RCC 7860 (cell line): ENCODE measurements at places on chromosomes 3 and 15.

DNA sequence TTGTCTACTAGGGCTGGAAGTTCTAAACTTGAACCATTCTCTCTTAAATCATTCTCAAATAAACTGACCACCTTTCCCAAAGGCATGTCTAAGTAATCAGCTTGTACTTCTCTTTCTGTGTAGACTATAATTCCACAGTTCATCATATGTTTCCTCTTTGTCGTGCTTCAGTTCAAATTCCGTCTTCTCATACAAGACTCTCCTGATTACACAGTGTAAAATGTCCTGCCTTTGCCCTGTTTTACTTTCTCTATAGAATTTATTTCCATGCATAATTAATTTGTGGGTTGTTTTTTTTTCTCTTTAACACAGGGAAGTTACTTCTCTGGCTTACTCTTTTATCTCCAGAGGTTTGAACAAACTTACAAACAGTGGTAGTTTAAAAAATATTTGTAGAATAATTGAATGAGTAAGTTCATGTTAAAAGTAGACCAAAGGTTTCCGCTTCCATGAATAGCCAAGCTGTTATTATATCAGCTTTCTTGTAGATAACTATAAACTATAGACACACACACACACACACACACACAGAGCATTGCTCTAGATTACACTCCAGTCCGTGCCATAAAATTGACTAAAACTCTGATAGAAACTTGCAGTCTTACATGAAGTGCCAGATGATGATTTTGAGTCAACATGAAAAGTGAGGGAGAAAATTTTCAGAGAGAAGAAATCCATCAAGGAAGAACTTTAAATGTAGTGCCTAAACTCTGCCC lies 119.0 kb downstream of the SUCNR1 start:
- DNase-seq = no peak

GRCh38 chr3:185460309-185460708 lies 38.5 kb downstream of the TMEM41A start:
- DNase-seq = no peak

DNA sequence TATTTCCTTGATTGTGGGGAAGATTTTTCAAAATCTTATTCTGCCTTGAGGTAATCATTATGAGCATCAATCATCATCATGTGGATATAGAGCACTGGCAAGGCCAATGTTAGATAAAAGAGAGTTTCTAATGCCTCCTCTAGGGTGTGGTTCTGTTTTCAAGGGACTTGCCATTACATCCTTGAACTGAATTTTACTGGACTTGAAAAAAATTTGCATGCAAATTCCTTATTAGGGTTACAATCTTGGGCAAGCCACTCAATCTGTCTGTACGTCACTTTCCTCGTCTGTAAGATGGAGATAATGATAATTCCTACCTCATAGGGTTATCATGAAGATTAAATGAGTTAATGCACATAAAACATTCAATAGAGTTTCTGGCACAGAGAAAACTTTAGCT lies 156.2 kb upstream of the WNT5A start:
- no peak for DNase-seq

DNA sequence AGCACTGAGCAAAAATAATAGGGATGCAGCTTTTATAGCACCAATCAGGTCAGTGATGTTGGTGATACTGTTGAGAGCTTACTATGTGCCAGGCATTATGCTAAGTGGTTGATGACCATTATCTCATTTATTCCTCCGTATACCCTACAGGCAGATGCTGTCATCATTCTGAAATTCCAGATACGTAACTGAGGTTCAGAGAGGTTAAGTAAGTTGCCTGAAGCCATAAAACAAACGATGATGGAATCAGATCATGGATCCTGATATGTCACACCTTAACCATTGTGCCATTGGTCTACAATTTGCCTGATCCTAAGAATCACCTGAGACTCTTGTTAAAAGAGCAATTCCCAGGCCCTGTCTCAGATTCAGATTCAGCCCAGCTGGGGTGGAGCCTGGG lies 49.5 kb downstream of the ST6GAL1 start:
- no peak for DNase-seq

- DNase-seq = no peak
These were observed 241.6 kb downstream of the ZNF621 start for GRCh38 chr3:40766396-40766795.

DNA sequence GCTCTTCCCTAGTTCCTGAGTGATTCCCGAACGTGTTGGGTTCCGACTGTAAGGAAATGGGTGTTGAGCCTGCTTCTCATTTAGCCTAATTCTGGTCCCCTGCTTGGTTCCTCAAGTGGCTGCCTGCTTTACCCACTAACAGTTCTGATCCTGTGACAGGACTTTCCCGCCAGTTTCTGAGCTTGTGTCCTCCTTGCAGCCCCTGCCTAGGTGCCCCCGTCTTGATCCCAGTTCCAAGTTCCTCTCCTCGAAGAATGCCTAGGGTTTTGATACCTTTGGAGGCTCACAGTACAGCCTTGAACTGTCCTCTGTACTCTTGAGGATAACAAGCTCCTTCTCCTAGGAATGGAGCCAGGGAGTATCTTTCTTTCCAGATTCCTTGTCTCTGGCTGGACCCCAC lies 12.0 kb upstream of the RASGRF1 start:
- DNase-seq = no peak

- no peak for DNase-seq
These were observed 42.7 kb downstream of the FAM174B start for GRCh38 chr15:92612891-92613290.

DNA sequence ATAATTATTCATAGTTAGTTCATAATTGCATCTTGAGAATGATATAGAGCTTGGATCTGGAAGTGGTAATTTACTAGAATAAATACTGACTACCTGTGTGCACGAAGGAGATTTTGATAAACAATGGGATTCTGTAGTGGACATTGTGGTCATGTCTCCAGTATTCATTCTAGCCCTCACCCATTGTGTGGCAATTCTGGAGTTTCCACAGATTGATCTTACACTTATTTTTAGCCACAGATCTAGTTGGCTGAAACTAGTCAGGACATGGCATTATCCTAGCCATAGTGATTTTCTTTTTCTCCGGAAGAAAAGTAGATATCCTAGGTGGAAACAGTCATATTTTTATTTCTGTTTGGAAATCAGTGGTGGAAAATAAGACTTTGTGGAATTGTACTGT lies 833.1 kb downstream of the NAALADL2 start:
- no peak for DNase-seq

DNA sequence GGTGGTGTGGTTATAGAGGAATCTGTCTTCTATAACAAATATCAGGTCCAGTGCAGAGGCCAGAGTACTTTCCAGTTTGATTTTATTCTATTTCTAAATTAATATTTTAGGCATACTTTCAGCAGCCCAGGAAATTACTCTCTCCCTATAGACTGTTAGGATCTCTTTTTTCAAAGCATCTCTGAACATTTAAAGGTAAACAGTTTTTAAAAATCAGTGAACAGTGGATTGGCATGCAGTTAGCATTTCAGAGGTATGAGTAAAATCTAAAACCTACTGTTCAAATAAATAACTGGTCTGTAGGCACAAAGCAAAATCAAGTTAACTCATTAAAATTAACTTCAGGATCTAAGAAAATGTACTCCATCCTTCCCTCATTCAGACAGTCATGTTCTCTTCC lies 3.0 kb downstream of the ZBED2 start:
- DNase-seq = no peak

DNA sequence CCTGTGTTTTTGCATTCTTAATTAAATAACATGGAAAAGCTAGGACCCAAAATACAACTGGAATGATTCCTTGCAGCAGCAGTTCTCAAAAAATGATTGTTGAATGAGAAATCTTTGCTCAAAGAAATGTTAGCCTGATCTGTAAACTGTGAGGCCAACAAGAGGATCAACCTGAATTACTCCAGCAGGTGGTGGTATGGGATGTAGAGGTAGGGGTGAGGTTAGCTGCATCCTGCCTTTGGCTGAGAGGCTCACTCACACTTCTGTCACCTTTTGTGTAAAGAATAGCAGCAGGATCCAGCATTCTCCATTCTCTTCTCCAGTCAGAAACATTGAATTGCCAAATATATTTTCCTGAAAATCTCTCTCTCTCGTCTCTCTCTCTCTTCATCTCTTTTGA lies 26.5 kb upstream of the FAM98B start:
- DNase-seq = no peak
